Dorsolateral prefrontal cortex (tissue), 122 donors: ENCODE measurements at places on chromosomes 6 and 20.

DNA sequence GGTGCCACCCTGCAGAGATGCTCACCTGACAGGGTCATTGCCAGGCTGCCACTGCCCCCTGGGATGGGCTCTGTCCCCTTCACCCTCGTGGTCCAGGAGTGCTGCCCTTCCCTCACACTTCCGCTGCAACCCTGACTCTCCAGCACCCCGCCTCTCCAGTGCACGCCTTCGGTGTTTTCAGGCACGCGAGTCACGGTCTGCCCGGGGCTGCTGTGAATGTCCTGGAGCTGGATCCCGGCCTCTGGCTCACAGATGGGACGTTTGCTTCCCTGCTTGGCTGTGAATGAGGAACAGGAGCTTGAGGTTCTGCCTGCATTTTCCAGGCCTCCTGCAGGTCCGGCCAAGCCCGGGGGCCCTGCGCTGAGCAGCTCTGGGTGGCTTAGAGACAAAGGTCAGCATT is 343.4 kb downstream of the SMOC2 start:
- DNase-seq = no peak

- DNase-seq = no peak
Observed at GRCh38 chr6:11370191-11371018, 137.9 kb upstream of the NEDD9 start.

DNA sequence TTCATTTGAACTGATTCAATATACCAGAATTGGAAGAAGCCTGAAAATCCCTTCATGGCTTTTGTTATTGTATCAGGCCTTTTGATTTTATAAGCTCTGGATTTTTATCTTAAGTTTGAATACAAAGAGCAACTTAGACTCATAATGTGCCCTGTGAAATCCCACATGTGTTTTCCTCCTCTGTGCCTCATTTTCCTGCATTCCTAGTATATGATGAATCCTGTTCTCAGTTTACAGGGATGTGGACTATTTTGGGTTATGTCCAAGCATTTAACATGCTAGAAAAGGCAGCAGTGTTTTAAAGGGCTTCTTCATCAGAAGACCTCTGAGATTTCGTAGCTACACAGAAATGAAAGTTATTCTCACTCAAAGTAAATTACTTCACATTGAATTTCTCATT is 455.0 kb downstream of the RFPL4B start:
- DNase-seq = no peak

DNA sequence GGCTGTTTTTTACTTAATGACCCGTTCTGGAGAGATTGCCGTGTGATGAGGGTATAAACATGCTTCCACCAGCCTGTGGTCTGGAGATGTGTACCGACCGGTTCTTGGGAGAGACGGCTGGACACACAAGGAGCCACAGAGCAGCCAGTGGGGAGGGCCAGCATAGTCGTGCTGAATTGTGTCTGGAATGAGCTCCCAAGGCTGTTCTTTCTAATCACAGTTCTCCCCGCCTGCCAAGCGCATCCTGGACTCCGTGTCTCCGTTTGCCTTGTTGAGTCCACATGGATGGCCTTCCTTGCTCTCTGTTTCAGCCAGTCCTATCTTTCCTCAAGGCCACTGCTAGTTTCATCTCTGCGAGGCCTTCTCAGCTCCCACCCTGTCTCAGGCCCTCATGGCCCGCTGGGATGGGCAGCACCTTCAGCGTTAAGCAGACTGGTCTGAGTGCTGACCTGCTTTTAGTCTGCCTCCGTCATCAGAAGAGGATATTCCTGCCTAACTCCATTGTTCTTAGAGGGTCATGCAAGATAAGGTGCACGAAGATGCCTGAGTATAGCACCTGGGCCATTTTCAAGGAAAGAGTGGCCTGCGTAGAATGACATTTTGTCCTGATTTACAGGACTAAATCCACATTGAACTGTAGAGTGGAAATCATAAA is 20.6 kb downstream of the MANBAL start:
- no peak for DNase-seq

GRCh38 chr20:62734326-62734725 is 25.7 kb downstream of the NTSR1 start:
- peak; percentile 9 for DNase-seq

DNA sequence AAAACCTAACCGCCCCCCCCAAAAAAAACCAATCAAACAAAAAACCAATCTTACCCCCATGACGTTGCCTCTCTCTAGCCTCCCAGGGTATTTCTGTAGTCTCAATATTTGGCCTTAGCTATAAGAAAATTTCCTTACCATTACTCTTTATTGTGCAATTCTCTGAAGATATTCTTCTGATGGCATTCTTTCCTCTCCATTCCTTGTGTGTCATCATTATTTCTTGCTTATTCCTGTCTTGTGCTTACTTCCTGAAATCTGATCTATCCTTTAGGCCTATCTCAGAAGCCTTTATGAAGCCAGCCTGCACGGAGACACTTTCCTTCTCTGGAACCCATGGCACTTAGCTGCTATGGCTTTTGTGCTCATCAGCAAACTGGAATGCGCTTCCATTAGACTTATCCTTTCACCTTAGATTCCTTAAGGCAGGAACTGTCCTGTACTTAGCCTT is 65.9 kb upstream of the DDR1 start:
- no peak for DNase-seq

GRCh38 chr6:26087284-26088115 is at the start of gene HFE:
HFE (plus strand) TSS chr6:26087429; CDS start chr6:26087441, 12 bp downstream.
- DNase-seq = no peak

DNA sequence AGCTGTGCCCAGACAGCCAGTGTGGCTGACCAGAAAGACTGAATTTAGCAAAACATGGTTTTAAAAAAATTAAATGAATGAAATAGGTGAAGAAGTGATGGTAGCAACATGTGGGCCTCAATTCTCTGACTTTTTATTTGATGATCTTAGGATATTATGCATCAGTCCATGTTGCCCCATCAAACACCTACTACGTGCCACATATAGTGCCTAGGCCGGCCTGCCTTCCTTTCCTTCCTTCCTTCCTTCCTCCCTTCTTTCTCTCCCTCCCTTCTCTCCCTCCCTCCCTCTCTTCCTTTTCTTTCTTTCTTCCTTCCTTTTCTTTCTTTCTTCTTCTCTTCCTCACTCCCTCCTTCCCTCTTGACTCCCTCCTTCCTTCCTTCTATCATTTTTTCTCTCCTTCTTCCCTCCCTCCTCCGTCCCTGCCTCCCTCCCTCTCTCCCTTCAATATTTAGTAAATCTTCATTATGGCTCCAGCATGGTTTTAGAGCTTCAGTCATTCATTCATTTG is 209.8 kb downstream of the TSHZ2 start:
- DNase-seq = no peak

DNA sequence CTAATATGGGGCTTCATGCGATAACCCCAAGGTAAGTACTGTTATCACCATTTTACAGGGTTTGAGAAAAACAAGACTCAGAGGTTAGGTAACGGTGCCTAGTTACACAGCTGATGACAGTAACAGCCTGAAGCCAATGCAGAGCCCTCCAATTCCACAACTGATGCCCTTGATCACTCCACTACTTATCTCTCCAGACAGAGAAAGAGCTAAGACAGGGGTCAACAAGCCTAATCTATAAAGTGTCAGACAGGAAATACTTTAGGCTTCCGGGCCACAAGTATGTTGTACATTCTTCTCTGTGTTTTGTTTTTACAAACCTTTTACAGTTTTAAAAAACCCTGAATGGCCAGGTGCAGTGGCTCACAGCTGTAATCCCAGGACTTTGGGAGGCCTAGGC is 50.9 kb downstream of the MAP7 start:
- DNase-seq = no peak

DNA sequence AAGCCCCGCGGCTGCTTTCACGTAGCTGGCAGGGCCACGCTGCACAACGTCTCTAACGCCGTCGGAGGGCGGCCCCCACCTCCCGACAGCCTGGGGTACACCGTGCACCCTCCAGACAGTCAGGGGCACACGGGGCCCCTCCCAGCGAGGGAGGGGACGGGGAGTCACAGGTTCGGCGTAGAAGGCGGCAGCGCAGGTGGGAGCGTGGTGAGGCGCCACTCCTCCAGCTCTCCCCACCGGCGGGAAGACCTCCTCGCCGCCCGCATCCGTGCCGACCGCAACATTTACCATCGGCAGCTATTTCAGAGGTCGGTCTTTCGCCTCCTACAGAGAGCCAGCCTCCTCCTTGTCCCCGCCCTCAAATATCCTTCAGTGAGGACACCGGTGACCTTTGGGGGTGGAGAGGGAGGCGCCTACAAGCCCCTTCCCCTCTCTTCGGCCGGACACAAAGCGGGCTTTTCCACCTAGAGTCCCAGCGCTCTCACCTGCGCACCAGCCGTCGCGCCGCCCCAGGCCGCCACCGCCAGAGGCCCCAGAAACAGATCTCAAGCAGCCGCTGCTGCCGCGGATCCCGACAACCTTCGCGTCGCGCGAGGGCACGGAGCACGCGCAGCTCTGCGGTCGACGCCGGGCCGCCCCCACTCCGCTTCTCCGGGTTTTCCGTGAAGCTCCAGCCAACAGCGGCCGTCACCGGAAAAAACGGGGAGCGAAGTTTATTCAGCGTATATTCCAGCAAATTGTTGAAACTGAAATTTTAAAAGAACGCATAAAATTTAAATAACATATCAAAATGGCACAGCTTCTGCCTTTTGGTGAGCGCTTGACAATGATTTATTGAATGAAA is at the start of gene MKKS:
Gene MKKS (minus strand): TSS at position 600 of the 844 bp plus-strand sequence. CDS start 20,708 bp downstream, outside the sequence.
- DNase-seq = peak; percentile 75

- DNase-seq = no peak
Observed at GRCh38 chr20:2578475-2579192, 42.3 kb downstream of the TMC2 start.

GRCh38 chr6:144162977-144163376 is 12.7 kb downstream of the STX11 start:
- no peak for DNase-seq

DNA sequence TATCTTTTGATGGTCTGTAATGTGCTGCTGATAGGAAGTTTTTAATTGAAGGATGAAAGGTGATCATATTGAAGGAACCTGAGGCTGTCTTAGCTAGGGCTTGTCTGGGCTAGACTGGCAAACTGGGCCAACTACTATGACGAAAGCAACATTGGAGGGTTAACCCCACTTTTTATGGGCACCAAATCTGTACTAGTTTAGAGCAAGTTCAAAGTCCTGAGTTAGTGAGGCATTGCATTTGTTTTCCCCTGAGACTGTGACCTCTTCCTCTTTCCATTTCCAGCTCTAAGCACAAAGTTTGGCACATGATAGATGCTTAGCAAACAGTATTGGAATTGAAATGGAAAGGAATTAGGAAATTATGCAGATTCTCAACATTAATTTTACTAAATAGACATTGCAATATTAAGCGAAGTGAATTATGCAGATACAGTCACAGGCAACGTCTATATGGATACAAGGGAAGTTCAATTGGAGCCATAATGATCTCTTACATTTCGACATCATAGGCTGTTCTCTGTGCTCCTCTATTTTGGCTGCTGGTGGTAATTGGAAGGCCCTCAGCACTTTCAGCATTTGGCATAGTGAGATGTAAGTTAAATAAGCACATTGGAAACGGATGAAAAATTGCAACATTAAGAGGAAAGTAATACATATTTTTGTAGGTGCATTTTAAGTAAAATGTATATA is 22.2 kb downstream of the CEP57L1 start:
- DNase-seq = no peak

- DNase-seq = no peak
Observed at GRCh38 chr6:22380236-22380635, 83.4 kb upstream of the PRL start.

GRCh38 chr6:3341467-3341866 is 82.7 kb downstream of the PSMG4 start:
- no peak for DNase-seq
